Stimulated activated CD4-positive, alpha-beta T cell treated with anti-CD3 and anti-CD28 coated beads, Interleukin-12 subunit alpha, Interleukin-12 subunit beta, amount 100 ng/mL, for 4 hours (primary cell): ENCODE measurements at places on chromosomes 7 and 10.

DNA sequence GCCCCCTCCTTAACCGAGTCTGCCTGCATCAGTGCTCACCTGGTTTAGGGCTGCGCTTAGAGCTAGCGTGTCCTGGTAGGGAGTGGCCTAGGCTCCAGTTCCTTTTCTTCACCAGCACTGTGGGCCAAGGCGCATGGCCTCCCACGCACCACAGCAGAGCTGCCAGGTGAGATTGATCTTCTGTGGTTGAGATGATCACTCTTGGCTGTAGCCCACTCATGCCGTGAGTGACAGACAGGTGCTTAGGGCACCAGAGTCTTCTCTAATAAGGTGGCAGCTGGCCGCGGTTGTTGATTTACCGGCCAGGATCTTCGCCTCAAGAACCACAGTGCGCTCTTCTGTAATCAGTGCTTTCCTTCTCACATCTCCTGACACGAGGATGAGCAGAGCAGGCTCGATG is 157.2 kb upstream of the INSYN2A start:
- no peak for DNase-seq

GRCh38 chr10:97921581-97922021 is 72.0 kb downstream of the GOLGA7B start:
- DNase-seq = no peak

DNA sequence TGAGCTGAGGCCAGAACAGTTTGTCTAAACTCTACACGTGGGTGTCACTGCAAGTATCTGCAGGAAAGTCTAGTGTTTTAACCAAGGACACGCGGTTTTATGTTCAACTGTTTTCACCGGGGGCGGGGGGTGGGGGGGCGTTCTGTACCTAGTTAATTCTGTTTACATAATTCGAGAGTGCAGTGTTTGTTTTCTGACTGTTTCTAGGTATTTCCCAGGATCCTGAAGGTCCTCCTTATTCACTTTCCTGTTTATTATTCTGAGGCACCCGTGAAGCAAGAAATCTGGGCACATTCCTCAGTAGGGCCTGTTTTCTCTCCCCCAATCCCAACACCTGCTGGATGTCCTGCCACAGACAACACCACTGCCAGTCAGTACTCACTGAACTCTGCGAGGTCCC is 7.6 kb downstream of the LOXL4 start:
- no peak for DNase-seq

- no peak for DNase-seq
These were observed 142.7 kb downstream of the ELFN1 start for GRCh38 chr7:1812509-1813393.

DNA sequence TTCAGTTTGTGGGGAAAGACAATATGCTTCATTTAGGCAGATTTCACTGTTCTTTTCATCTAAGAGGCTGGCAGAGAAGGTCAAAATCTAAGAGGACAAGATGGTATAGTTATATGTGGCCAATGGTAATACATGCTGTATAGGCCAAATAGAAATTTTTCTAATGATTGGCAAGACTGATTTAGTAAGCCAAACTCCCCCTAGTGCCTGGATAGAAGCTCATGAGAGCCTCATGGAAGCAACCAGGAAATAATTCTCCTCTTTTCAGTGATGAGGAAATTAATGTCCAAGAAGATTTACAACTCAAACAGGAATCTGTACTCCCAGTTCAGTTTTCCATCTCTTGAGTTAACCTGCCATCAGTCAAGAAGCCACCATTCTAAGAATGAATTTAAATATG is 253.6 kb upstream of the PHF14 start:
- no peak for DNase-seq

GRCh38 chr10:131635564-131636015 is 265.2 kb upstream of the PPP2R2D start:
- no peak for DNase-seq
